ENCODE measurements at places on chromosomes 12 and 14.

DNA sequence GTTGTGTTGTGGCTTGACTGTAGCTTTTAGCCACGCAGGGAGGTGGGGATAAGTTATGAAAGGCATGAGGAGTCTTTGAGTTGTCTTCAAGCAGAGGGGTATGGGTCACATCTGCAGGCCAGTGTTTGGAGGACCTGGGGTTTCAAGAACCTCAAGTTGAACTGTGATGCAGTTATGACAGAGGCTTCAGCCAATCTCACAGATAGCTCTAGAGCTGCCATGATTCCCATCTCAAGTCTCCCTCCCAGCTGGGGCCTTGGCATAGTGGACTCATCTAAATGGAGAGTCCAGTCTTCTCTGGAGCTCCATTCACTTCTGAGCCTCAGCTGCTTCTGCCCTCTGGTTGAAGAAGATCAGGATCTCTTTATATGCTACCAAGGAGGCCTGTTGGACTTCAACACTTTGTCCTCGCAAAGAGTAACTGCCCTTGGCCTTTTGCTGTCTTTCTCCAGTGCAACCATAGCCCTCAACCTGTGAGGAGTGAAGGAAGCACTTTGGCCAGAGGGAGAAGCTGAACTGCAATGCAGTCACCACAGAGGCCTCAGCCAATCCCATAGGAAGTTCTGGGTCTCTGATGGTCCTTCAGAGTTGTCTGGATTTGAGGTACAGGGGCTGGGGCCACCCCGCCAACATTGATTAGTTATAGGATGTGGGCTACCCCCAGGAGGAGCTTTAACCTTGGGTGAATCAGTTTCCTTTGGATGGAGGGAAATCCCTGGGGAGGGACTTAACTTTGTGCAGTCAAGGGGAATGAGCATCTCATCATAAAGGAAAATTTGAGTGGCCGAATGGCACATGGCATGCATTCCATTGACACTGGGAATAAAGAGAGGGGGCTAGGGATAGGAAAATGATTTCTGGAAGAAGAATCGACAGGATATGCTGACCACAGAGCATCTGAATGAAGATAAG lies 230.5 kb downstream of the PCNX1 start:
- no peak for DNase-seq

DNA sequence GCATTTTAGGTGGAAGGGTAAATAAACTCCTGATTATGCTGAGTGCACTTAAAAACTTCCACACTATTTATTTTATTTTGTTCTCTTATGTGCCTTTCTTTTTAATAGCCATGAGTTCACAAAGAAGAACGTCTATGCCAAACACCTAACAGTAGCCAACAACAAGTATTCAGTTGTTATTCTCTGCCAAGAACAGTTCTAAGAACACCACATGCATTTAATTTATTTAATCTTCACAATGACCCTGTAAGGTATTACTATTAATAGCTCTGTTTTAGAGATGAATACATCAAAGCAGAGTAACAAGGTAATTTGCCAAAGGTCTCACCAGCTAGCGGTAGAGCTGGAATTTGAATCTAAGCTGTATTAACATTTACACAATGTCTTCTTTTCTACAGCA lies 240.1 kb downstream of the ALG10B start:
- DNase-seq = no peak

GRCh38 chr14:24436355-24437019 lies 6.1 kb downstream of the SDR39U1 start:
- no peak for DNase-seq

- peak; percentile 88 for DNase-seq
These were observed 3.4 kb downstream of the BMP4 start for GRCh38 chr14:53953002-53953827.

- no peak for DNase-seq
These were observed 1.3 kb downstream of the BBS10 start for GRCh38 chr12:76346798-76347420.

- DNase-seq = no peak
These were observed 122.2 kb upstream of the RTL1 start for GRCh38 chr14:101025696-101026095.

DNA sequence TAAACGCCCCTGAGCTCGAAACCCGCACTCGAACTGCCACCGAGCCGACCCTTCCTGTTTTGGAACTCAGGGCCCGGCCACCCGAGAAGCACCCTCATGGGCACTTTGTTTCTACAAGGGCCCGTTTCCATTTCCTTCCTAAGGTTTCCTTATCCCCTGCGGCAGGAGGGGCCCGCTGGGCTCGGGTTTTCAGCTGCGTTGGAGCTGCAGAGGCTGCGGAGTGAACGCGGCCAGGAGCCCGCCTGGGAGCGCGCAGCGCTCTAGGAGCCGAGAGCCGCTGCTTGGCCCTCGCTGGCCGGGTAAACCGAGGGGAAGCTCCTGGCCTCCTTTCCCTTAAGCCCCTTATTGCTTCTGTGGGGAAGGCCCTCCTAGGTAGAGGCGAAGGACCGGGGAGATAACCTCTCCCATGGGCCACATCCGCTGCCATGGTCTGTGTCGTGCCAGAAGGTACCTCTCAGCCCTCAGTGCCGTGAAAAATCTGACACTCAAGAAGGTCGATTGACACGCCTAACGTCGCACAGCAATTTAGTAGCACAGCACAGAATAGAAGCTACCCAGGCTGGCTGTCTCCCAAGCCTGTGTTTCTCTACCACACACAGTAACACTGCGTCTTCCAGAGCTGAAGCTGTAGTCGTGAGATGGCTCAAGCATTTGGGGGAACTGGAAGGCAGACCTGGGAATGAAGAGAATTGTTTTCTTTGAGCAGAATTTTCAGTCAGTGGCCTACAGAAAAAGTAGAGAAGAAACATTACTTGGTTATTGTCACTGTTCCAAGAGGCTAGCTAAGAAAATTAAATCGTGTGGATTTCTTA lies 12.9 kb upstream of the CALM1 start:
- DNase-seq = peak; percentile 75

DNA sequence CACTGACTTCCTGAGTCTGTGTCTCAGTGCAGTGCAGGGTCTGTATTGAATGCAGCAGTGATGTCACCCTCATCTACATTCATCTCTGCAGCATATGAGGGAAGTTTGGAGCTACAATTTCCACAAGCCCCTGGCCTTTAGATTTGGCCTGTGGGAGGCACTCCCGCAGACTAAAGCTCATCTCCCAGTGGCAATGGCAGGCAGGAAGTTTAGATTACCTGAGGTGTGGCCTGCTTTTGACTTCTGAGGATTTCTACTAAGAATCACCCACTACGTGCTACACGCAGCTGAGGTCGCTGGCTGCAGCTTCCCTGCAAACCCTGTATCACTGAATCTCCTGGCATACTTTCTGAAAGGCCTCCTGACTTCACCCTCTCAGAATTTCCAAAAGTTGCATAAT lies 202.2 kb upstream of the PRKD1 start:
- no peak for DNase-seq

GRCh38 chr12:92338671-92339070 lies 193.0 kb upstream of the BTG1 start:
- DNase-seq = no peak

DNA sequence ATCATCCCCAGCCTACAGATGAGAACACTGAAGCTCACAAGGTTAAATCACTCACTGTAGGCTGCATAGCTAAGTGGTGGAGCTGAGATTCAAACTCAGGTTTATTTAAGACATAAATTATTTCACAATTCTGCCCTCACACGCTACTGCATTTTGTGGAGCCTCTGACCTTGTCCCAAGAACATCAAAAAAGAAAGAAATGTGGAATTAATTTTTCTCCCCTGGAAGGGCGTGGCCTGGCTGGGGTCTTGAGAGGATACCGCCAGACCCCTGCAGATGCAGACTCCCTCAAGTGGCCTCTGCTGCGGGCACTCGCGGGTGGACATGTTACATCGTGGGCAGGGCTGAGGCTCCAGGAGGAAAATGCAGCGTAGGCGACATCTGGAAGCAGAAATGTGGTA lies 40.6 kb downstream of the LTBP2 start:
- no peak for DNase-seq

GRCh38 chr14:63905370-63905769 lies 52.6 kb downstream of the SYNE2 start:
- no peak for DNase-seq

DNA sequence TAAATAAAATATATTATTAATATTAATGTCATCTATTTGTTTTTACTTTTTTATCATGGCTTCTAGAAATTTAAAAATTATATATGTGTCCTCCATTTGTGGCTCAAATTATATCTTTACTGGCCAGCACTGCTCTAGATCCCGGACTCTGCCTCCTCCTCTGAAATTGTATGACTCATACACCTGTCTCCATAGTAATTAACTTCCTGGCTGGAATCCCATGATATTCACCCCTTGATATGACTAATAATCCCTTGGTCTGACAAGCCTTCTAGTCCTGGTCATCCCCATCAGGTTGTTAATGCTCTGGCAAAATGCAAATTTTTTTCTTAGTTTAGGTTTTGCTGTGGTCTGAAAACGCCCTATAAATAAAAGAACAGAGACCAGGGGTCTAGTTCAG lies 116.2 kb downstream of the BMP4 start:
- no peak for DNase-seq

- DNase-seq = no peak
These were observed 60.8 kb downstream of the RASSF3 start for GRCh38 chr12:64670919-64671639.

- no peak for DNase-seq
These were observed 69.4 kb upstream of the DYRK2 start for GRCh38 chr12:67578976-67579661.

GRCh38 chr12:41681898-41682297 lies 462.8 kb downstream of the GXYLT1 start:
- no peak for DNase-seq
